ENCODE measurements at places on chromosomes 6 and 20.

DNA sequence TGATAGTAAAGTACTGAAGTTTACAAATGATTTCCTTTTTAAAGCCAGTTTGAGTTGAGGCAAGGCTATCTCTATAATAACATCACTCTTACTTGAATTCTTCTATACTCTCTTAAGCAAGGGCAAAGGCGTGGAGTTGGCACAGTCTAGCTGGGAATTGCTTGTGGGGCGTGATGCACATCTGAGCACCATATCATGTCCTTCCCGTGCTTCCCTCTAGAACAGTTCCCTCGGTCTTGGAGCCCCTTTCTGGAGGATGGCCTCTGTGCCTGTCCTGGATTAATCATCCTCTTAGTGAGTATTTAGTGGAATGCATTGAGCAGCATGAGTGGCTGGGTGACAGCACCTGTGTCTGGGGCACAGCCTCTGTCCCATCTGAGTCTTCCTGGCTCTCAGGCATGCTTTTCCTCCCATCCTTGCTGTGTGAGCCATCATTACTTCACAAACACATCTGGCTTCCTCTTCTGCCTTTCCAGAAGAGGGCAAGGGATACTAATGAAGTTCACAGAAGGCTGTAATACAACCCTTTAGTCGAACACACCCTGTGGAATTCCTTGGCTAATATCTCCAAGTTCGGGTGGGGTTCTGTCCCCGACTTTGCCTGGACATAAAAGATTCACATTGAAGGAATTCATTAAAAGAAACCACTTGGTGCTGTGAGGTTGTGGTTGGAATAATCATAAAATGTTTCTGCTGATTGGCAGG lies 188.2 kb downstream of the FNDC1 start:
- no peak for DNase-seq

GRCh38 chr20:54167909-54168872 lies 5.6 kb downstream of the CYP24A1 start:
- DNase-seq = peak; percentile 86

GRCh38 chr20:47317127-47317895 lies 39.2 kb downstream of the ZMYND8 start:
- peak; percentile 97 for DNase-seq

DNA sequence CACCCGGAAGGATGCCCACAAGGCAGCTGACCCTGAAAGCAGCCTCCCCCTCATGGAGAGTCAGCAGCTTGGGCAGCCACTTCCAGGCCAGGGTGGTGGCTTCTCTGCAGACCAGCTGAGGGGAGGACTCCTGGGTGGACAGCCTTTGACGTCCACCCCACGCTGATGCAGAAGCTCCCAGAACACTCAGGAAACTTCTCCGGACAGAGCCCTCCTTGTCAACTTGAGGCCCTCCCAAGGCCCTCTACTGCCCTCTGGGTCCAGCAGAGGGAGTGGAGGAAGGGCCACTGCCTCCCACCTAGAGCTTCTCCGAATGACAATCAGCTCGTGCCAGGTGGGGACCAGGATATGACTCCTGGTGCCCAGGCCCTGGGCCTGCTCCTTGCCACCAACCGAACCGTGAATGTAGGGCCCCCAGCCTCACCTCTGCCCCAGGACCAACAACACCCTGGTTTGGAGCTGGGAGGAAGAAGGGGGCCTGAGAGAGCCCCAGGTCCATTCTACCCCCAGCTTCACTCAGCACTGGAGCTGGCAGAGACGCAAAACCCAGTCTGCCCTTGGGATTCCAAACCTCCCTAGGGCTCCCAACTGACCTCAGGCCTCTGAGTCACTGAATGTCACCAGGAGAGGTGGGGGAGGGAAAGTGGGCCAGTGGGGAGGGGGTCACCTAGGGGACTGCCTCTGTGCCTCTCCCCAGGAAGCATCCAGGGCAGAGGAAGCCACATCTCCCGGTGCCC lies 10.9 kb upstream of the SLC22A7 start:
- DNase-seq = peak; percentile 13

DNA sequence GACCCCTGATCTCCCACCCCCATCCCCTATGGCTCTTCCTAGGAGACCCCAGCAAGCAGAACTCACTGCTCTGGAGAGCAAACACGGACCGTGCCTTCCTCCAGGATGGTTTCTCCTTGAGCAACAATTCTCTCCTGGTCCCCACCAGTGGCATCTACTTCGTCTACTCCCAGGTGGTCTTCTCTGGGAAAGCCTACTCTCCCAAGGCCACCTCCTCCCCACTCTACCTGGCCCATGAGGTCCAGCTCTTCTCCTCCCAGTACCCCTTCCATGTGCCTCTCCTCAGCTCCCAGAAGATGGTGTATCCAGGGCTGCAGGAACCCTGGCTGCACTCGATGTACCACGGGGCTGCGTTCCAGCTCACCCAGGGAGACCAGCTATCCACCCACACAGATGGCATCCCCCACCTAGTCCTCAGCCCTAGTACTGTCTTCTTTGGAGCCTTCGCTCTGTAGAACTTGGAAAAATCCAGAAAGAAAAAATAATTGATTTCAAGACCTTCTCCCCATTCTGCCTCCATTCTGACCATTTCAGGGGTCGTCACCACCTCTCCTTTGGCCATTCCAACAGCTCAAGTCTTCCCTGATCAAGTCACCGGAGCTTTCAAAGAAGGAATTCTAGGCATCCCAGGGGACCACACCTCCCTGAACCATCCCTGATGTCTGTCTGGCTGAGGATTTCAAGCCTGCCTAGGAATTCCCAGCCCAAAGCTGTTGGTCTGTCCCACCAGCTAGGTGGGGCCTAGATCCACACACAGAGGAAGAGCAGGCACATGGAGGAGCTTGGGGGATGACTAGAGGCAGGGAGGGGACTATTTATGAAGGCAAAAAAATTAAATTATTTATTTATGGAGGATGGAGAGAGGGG lies 1.4 kb downstream of the LTA start:
- DNase-seq = no peak
